ENCODE measurements at places on chromosomes 2 and 18.

DNA sequence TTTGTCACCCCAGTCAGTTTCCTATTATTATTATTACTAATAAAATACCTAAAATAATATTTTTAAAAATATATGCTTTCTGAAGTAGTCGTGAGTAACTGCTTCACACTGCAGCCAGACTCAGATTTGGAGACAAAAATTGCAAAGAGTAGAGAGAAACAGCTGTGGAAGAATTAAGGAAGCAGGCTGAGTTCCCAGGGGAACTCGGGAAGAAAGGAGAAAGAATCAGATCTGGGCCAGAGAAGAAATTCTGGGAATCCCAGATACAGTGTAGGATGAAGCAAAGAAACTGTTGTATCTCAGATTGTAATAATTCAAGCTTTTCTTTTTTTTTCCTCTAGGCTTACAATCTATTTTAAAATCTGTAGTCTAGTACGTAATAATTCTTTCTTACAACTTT lies 182.3 kb downstream of the FTCDNL1 start:
- DNase-seq: no peak

- no peak for DNase-seq
Observed at GRCh38 chr18:33014060-33014796, 241.4 kb upstream of the KLHL14 start.

GRCh38 chr18:68847219-68847837 lies 49.4 kb downstream of the CCDC102B start:
- DNase-seq: peak; percentile 21

DNA sequence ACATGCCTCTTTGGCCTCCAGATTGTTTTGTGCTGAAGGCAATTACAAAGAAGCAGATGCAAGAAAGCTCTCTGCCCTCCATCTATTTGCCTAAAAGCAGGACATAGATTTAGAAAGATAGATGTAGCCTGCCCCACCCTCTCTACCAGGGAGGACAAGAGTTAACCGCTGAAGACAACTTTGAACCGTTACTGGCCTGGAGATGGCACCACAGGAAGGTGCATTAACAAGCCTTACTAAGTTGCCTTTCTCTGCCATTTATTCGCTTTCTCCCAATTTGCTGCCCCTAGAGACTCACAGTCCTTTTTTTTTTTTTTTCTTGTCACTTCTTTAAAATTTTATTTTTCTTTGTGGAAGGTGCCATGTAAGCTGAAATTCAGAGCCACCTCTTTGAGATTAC lies 28.8 kb upstream of the RMDN2 start:
- no peak for DNase-seq

GRCh38 chr2:129720360-129720759 lies 259.1 kb upstream of the RAB6C start:
- no peak for DNase-seq

DNA sequence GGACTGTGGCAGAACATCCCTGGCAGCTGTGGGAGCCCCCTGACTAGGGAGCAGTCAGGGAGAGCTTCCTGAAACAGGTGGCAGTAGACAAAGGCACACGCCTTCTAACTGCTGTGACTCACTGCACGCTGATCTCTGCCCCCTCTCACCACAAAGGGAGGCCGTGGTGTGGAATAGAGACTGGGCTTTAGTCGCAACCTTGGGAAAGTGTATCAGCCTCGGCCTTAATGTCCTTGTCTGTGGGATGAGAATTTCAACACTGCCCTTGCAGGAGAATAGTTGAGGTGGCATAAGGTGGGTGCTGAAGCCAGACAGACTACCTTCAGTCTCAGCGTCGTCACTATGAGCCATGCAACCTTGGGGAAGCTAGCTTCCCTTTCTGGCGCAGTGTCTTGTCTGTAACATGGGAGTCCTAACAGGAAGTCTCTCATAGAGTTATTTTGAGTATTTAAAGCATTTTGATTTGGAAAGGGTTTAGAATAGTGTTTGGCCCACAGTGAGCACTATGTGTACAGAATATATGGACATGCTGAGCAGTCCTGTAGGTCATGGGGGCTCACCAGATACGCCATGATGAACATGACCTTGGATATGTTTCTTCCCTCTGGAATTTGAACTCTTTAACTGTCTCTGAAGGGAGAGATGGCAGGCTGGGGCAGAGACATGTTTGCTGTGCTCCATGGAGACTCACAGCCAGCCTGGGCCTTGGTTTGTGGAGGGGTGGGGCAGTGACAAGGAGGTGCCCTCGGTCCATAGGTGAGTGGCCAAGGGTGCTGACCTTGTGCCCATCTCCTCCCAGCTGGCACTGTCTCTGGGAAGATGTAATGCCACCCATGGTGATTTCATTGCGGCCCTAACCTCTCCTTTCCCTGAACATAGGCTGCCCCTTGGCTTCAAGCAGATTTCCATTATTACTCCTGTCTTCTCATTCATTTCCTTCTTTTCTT lies 29.5 kb upstream of the SMAD7 start:
- no peak for DNase-seq

- DNase-seq: no peak
Observed at GRCh38 chr2:16413285-16413684, 252.3 kb downstream of the CYRIA start.

- no peak for DNase-seq
Observed at GRCh38 chr2:19864381-19864780, 37.4 kb downstream of the TTC32 start.

GRCh38 chr18:62101321-62101721 lies 85.5 kb downstream of the PIGN start:
- DNase-seq: no peak

- DNase-seq: no peak
Observed at GRCh38 chr2:236121546-236121945, 46.6 kb downstream of the GBX2 start.

DNA sequence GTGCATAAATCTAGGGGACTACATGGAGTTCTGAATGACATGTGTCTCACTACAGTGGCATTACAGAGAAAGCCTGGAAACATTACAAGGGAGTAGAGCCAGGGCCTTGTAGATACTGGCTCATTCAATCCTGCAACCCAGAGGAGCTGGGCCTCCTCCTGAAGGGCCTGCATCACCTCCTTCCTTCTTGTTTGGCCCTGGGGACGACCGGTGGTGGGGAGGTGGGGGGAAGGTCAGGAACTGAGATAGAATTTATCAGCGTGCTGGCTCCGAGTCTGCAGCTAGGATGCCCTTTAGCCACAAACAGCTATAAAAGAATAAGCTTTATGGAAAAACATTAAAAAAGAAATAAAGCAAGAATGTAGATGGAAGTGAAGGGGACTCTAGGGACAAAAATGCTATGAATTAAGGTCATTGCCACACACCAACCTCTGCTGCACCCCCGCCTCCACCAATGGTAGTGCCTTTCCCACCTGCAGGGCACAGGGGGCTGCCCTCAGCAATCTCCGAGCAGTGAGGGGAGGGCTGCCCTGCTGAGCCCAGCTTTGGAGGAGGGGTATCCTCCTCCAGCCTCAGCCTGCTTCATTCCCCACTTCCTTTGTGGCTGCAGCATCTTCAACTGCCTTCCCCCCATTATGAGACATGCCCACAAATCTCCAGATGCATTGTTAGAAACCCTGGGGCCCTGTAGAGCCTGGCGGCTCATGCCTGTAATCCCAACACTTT lies 149.0 kb downstream of the MSH2 start:
- DNase-seq: no peak

DNA sequence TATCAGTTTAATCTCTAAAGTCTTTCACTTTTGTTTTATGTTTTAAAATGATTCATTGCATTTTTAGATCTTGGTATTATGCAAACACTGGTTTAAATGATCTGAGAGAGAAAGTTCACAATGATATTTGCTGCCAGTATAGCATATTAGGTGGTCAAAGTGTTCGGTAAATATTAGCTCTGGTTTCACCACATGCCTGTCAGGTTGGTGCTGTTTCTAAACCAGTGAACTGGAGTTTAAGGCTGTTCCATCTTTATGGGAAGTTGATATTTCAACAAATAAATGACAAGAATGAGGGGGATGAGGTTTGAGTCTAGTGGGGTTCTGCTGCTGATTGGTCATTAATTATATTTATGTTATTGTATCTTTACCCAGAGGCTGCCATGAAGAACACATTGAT lies 436.4 kb downstream of the DCDC2C start:
- DNase-seq: peak; percentile 27

DNA sequence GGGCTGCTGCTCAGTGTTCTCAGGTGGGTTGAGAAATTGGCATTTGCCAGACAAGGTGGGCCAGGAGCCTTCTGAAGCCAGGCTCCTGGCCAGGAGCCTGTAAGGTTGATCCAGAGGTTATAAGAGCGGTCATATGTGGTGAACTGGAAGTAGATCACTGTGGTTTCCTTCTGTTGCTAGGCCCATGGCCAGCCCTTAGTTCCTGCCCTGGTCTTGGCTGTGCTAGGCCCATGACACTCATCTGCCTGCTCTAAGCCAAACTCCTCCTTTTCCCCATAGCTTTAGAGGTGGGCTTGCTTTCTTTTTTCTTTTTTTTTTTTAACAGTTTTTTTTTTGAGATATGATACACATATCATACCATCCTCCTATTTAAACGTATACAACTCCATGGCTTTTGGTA lies 5.0 kb upstream of the MGAT5 start:
- DNase-seq: no peak

DNA sequence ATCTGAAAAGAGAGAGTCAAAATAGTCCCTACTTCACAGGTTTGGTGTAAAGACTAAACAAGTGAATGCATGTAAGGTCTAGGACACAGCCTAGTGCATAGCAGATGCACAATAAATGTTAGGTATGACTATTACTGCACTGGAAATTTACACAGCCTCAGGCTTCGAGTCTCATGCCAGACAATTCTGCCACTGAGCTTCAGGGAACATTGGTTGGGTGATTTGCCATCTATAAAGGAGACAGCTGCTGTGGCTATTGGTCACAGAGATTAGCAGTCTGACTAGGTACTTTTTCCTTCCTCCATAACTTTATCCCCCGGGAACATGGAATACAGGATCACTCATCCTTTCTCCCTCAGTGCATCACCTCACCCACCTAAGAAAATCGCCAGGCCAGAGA lies 89.2 kb downstream of the FAM124B start:
- no peak for DNase-seq

- no peak for DNase-seq
Observed at GRCh38 chr2:233563663-233564430, 2.7 kb downstream of the USP40 start.

DNA sequence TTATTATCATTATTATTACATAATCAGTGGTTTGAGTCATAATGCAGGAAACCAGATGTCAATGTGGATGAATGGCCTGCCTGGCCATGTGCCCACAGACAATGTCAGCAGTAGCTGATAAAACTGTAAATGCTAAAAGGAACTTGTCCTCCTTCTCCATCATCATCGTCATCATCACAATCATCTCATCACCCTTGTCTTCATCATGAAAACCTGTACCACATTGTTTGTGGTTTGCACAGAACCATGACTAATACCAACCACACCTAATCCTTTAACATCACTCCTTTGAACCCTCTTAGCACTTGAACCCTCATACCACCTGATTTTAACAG lies 96.0 kb downstream of the HNMT start:
- no peak for DNase-seq

GRCh38 chr2:232890536-232890895 lies 20.5 kb downstream of the SNORC start:
- no peak for DNase-seq

- peak; percentile 45 for DNase-seq
Observed at GRCh38 chr2:146661473-146662096, 1183.2 kb upstream of the ACVR2A start.

DNA sequence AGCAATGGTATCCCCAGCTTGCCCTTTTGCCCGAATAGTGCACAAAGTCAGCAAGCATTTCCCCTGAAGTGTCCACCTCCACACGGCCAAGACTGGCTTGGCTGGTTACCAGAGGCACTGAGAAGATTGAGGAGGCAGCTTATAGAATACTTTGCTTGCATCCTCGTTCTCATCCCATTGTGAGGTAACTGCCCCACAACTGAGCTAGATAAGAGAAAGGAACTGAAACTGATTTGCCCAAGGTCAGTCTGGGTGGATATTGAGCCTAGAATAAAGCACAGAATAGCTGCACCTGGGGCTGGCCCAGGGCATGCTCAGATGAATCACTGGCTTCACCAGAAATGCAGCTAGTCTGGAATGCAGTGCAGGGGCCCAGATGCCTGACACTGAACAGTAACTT lies 32.7 kb upstream of the MAP4K3 start:
- no peak for DNase-seq

DNA sequence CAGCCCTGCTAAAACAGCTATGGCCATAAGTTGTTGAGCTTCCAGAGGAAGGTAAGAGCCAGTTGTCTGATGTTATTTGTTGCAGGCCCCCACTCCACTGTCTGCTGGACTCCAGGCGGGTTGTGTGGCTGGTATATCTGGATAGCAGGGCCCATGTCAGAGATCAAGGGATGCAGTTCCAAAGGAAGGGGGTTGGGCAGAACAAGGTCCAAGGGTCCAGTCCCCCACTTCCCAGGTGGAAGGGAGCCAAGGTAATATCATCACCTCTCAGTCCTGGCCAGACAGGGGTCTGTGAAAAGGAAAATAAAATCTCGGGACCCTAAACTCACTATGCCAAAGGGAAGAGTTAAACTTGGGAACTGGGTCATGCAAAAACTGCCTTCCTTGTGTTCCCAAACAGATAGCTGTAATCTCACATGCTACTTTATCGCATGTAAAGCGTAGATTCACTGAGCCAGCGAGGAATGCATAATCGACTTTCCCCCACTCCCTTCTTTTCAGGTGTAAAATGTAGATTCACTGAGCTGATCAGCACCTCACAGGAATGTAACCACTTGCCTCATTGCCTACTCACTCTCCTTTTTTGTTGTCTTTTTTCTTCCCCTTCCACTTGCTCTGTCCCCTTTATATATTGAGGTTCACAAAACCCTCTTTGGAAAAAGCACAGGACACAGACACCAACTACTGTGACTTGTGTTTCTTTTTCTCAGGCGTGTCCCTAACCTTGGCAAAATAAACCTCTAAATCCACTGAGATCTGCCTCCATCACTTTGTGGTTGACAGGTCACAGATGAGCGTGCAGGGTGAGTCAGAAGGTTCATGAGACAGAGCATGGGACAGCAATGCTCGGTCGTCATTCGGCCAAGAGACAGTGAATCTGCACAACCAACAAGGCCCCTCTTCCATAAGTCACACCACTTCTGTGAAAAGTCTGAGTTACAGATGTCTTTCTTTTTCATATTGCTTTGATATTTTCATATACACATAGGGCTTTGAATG lies 255.3 kb upstream of the SIX2 start:
- no peak for DNase-seq

GRCh38 chr2:235746257-235746934 lies 252.6 kb downstream of the AGAP1 start:
- DNase-seq: no peak

GRCh38 chr2:36405183-36405582 lies 49.6 kb downstream of the CRIM1 start:
- DNase-seq: no peak

GRCh38 chr2:64420677-64421076 lies 33.3 kb upstream of the LGALSL start:
- no peak for DNase-seq

DNA sequence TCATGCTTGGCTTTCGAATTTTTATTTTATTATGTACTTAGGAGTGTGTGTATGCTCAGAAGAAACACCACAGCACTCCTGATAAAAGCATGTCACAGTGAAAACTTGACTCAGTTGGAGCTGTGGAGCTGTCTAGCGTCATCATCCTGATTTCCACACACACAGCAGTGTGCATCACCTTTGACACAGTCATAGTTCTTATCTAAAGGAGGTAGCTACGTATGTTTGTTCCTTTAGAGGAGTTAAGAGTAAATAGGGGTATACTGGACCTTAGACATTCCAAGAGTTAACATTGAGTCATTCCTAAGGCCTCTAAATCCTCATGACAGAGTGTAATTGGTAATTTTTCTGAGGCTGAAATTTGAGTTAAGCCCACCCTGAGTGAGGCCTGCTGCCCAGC lies 96.9 kb downstream of the PHLPP1 start:
- no peak for DNase-seq

- no peak for DNase-seq
Observed at GRCh38 chr2:227507963-227508362, 36.0 kb downstream of the AGFG1 start.

Measured in NCI-H2081 treated with DMSO at 0.1 percent for 48 hours (cell line).